Activated CD4-positive, alpha-beta T cell treated with anti-CD3 and anti-CD28 coated beads, Interleukin-10, Interleukin-2, amounts not matched to agents 100 ng/mL and 50 ng/mL, durations not matched to agents 16 hours and 8 hours (primary cell): ENCODE measurements at places on chromosomes 2 and 18.
A peak's percentile ranks its signal among the peaks of the same experiment; 100 is the strongest.

- no peak for DNase-seq
Observed at GRCh38 chr2:114352988-114353387, 89.5 kb upstream of the DPP10 start.

DNA sequence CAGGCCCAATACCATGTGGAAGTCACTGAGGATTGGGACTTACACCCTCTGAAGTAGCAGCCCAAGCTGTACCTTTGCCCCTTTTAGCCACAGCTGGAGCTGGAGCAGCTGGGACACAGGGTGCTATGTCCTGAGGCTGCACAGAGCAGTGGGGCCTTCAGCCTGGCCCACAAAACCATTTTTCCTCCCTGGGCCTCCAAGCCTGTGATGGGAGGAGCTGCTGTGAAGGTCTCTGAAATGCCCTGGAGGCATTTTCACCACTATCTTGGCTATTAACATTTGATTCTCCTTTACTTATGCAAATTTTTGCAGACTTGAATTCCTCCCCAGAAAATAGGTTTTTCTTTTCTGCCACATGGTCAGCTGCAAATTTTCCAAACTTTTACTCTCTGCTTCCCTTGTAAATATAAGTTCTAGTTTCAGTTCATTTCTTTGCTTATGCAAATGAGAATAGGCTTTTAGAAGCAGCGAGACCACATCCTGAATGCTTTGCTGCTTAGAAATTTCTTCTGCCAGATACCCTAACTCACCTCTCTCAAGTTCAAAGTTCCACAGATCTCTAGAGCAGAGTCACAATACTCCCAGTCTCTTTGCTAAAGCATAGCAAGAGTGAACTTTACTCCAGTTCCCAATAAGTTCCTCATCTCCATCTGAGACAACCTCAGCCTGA is 213.8 kb upstream of the MGAT5 start:
- DNase-seq: no peak

- no peak for DNase-seq
Observed at GRCh38 chr18:49565612-49566011, 3.8 kb downstream of the LIPG start.

DNA sequence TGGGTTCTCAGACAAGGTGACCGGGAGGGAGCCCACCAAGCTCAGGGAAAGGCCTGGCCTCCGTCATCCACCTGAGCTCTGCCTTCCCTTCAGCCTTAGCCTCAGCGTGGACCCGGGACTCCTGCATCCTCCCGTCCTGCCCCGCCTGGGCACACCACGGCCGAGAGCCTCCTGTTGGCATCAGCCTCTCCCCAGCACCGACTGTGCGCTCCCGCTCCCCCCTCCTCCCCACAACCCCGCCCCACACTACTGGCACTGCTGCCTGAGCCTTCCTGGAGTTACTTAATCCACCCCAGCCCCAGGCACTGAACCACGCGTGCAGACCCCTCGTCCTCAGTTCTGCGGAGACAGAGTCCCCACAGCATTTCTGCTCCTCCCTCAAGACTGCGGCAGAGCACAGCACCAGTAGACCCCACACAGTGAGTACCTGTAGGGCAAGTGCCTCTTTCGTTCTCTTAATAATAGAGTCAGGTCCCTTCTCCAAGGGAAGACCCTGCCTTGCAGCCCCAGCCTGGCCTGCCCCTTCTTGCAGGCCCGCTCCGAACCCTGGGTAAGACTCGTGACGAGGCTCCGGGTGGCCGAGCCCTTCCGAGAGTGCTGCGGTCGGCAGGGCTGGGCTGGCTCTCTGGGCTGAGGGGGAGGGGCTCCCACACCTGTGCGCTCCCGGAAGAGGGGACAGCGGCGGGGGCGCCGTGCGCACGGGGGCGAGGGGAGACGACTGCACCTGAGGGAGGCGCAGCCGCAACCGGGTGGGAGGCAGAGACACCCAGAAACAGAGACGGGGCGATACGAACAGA is at the start of gene AMER3:
Gene AMER3, plus strand, starts transcription at position 285 of the 797 bp plus-strand sequence. CDS start 6,533 bp downstream, outside the sequence.
- DNase-seq: no peak

GRCh38 chr2:45218931-45219339 is 209.7 kb upstream of the SIX2 start:
- no peak for DNase-seq

GRCh38 chr2:19632403-19632991 is 269.3 kb downstream of the TTC32 start:
- DNase-seq: no peak

DNA sequence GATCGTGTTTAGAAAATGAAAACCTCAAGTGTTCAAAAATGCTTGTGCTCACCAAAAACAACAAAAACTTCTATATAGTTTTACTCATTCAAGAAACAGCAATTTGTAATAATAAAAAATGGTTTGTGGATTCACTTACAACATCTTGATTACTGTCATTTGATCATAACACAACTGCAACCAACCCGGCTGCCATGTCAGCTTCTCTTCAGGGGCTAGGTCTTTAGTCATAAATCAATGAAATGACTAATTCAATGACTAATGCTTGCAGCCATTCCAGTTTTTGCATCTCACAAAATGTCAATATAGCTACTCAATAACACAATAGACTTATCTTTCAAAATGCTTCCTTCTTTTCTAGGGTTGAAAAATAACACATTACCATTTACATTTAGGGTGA is 128.0 kb downstream of the OLA1 start:
- peak; percentile 82 for DNase-seq

DNA sequence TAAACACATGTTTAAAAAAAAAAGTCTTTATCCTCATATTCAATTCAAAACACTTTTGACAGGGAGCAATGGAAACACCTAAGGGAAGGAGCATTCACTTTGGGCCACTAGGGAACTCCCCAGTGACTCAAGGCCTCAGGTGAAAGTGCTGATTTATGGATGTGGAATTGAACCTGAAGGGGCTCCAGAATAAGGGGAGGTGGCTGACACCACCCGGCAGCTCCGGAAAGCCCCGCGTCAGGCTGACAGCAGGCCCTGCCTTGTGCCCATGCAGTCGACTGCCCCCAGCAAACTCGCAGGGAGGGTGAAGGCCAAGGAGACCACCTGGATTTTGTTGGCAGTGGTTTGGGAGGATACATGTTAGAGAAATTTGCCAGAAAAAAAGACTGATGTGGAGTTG is 275.3 kb upstream of the NCKAP5 start:
- no peak for DNase-seq

DNA sequence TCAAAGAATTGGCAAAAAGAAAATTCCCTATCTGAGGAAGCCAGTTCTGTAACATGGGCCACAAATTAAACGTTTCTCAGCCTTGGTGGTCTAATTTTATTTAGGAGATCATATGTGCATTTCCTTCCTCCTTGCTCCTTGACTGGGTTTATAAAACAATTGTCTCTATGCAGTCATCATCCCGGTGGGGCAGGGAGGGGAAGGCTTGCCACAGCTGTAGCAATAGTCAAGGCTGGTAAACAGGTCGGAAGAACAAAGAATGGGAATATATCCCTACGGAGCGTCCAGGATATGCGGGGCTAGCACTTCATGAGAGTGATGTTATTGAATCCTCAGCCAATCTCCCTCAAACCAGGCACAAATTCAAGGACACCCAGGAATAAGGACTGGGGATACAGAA is 143.8 kb downstream of the RNF152 start:
- DNase-seq: no peak

GRCh38 chr2:192398236-192398635 is 203.5 kb upstream of the TMEFF2 start:
- DNase-seq: no peak
